ENCODE measurements at places on chromosomes 2 and 18. TPM values are rescaled to one million over a fixed set of nuclear protein-coding genes. Genes with fewer than 3 reads are reported as not detected.

Gene AKAIN1
- not detected for total RNA-seq

Gene KLF7
- 26.8 TPM for total RNA-seq

Gene RGPD3
- 0.48 TPM for total RNA-seq

DNA sequence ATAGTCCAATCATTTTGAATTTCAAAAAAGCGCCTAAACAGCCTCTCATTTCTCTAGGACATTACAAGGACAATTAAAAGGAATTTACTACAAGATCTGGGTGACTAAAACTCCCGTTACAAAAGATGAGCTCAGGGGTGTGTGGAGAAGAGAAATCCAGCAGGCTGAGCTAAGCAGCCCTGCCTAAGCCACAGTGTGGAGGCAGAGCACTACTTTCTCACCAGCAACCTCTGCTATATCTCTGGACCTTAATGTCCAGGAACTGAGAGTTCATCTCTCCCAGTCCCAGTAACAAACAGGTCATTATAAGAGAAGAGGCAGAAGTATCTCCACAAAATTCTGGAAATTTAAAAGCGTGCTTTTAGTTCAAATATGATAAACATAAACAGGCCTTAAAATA is 18.9 kb upstream of the ANKRD62 start:
- no peak for DNase-seq

GRCh38 chr2:189336276-189336975 is 104.8 kb upstream of the WDR75 start:
- DNase-seq = no peak

- DNase-seq = no peak
Measured at GRCh38 chr2:176202491-176202890, 14.0 kb downstream of the HOXD1 start.

DNA sequence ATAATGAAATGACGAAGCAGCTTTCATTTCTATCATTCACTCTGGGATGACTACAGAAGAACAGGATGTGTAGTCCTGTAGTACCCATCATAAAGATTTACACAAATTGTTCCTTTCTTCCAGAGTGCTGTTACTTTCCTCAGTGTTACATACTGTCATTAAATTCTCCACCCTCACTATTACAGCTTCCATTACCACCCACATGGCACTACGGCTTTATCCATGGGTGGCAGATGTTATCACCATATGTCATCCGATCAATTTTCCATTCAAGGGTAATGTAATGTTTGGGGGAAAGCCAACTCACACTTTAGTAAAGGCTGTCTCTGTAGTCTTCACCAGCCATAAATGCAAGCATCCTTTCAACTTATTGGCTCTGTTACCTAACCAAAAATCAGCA is 7.1 kb upstream of the CSRNP3 start:
- no peak for DNase-seq

- no peak for DNase-seq
Measured at GRCh38 chr2:240360645-240361475, 74.6 kb upstream of the GPC1 start.

DNA sequence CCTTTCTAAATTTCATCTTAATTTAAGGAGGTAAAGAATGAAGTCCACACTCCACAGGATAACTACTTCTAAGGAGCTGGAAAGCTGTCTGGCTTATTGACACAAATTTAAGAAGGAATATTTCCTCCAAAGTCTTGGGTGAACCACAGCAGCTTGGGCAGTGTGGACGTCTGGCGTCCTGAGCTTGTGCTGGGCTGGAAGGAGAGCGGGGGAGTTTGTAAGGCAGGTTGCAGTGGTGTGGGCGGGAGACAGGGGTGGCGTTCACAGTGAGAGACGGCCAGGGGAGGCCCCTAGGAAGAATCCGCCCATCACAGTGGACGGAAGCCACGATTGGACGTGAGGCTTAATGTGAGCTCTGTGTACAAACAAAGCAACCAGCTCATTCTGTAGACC is 25.7 kb downstream of the ADI1 start:
- no peak for DNase-seq

DNA sequence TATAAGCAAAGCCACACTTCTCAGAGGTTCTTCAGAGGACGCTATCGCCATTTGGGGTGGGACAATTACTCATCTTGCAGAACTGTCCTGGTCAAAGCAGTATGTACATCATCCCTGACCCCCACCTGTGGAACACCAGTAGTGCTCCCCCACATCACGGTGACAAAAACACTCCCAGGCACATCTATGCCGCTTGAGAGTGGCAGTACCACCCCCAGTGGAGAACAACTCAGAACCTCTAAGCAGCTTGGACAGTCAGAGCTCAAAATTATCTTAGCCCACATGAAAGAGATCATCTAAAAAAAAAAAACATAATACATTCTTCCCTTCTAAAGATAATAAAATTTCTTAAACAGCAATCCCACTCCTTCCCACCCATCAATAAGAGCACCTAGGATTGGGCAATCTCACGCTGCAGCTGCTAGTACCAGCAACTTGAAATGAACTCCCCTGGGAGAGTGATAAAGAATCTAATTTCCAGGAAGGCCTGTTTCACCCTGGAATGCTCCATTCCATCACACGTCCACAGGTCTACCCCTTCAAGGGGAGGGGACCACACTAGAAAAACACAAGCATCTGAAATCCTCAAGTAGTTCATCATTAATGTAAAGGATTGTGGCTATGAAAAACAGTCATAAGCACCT is 31.7 kb downstream of the LRP2 start:
- DNase-seq = no peak
